ENCODE measurements at places on chromosomes 13 and 19.
A peak's percentile ranks its signal among the peaks of the same experiment; 100 is the strongest.

GRCh38 chr19:1896508-1896907 is 8.7 kb upstream of the ADAT3 start:
- peak; percentile 30 for DNase-seq

GRCh38 chr13:82654861-82655855 is 1227.1 kb downstream of the SLITRK1 start:
- no peak for DNase-seq

DNA sequence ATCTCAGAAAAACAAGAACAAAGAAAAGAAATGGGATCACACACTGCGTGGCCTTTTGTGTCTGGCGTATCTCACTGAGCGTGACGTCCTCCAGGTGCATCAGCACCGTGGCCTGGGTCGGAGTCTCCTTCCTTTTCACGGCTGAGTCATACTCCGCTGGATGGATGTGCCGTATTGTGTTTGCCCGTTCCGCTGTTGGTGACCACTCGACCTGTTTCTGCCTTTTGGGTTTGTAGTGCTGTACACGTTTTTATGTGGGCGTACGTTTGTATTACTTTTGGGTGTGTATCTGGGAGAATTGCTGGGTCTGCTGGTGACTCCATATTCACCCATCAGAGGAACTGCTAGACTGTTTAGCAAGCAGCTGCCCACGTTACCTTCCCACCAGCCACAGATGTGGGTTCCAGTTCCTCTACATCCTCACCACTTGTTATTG is 11.4 kb downstream of the ARID3A start:
- DNase-seq = peak; percentile 96

DNA sequence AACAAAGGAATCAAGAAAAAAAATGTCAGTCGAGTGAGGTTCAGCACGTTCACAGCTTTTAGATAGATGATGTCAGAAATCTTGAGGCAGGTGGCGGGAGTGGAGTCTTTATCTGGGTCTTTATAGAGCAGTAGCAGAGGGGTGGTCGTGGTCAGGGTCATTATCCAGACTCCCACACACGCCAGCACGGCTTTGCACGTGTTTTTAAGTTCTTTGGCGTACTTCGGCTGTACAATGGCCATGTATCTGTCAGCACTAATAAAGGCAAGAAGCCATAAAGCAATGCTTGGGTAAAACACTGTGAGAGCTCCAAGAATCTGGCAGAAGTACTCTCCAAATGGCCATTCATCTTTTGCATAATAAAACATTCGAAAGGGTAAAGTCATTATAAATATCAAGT is 2.9 kb downstream of the GPR18 start:
- no peak for DNase-seq

GRCh38 chr19:45368737-45369340 is 1.5 kb downstream of the ERCC2 start:
- DNase-seq = no peak

DNA sequence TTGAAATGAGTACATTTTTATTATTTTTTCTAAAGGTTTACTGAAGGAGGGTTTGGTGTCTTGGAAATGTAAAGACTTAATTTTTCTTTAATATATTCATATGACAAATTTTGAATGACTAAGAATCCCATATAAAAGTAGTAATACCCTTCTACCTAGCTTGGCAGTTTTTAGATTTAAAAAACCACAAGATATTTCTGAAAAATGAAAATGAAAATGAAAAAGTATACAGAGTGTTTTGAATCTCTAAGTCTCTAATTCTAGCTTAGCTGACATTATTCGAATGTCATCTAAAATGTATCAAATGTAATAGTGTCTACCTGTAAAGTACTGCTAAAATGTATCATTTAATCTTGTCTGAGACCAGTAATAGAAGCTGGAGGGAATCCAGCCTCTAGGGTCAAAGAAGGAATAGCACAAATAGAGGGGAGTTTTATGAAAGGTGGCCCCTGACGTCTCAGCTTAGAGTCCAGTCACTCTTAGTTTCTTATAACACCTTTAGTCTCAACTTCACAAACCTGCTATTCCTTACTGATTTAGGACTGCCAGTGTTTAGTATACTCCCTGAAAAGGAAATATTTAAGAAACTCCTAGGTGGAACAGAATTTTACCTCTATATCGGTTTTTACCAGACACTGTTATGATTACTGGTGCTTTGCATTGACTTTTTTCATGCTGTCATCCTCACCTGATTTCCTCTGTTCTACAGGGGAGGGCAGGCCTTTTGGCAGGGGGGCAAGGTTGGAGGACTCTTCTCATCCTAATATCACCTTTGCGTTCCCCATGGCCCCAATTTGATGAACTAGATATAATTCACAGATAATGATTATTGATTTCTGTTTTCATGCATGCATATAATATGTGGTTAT is 16.2 kb upstream of the MIR17HG start:
- DNase-seq = no peak

- no peak for DNase-seq
These were observed 88.1 kb downstream of the STOML3 start for GRCh38 chr13:38902551-38902950.

DNA sequence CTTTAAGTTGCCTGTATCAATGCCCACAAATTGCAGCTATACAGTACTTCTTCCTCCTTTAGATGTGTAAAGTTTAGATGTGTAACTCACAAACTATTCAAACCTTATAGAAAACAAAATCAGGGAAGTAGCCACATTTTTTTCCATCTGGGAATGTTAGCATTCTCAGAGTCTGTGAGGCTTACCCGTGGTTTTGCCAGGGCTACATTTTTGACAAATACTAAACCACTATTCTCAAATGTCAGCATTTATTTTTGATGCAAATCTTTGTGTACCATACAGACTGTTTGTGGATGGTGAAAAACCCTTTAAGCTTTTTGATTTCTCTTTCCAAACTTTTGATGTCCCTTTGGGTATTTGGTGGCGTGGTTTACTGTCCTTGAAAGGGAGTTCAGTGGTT is 216.4 kb downstream of the POSTN start:
- DNase-seq = no peak

- no peak for DNase-seq
These were observed 22.2 kb downstream of the GPR42 start for GRCh38 chr19:35392742-35393715.

DNA sequence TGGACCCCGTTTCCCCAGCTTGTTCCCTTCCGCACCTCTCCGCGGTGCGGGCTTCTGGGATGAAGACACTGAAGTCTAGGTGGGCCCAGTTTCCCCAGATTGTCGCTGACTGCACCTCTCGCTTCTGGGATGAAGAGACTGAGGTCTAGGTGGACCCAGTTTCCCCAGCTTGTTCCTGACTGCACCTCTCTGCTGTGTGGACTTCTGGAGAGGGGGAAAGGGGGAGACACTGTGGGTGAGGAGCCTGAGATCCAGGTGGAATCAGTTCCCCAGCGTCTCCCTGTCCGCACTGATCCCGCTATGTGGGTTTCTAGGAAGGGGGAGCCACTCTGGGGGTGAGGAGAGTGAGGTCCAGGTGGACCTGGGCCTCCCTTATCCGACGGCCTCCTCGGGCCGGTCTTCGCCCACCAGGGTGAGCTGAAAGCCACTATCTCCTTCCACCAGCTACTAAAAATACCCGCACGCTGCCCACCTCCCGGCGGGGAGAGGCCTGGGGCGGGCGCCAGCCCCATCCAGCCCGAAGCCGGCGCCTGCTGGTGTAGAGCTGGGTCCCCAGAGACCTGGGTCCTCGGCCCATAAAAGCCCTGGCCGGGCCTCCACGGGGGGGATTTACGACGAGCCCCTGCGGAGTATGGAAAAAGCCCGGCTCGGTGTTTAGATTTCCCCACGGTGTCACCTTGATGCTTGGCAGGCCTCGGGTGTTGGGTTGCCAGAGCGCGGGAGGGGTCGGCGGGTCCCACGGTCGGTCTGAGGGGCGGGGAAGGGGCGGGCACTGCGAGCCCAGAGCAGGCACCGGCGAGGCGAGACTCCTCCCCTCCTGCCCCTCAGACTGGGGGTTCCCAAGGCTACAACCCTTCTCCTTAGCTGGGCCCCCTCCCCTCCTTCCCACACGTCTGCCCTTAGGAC is 10.6 kb downstream of the FUT6 start:
- no peak for DNase-seq

DNA sequence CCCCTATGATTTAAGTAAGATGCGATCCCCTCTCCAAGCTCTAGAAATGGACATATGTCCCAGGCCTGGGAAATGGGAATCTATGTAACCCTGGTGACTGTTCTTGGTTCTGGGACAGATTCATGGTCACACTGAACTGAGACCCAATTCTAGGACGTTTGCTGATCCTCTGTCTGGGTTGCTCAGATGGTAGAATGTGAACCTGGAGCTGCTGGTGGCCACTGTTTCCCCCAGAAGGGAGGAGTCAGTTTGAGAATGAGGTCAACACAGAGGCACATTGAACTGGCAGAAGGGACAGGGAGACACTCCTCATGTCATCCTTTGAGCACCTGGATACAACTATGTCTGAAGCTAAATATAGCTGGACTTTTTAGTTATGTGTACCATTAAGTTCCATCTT is 29.1 kb downstream of the FAM187B start:
- no peak for DNase-seq

- DNase-seq = no peak
These were observed 825.6 kb downstream of the SLITRK6 start for GRCh38 chr13:84973661-84974060.

- DNase-seq = peak; percentile 67
These were observed 55.4 kb downstream of the SACS start for GRCh38 chr13:23377983-23378632.

GRCh38 chr19:36128392-36128736 is 11.5 kb upstream of the CAPNS1 start:
- peak; percentile 65 for DNase-seq

DNA sequence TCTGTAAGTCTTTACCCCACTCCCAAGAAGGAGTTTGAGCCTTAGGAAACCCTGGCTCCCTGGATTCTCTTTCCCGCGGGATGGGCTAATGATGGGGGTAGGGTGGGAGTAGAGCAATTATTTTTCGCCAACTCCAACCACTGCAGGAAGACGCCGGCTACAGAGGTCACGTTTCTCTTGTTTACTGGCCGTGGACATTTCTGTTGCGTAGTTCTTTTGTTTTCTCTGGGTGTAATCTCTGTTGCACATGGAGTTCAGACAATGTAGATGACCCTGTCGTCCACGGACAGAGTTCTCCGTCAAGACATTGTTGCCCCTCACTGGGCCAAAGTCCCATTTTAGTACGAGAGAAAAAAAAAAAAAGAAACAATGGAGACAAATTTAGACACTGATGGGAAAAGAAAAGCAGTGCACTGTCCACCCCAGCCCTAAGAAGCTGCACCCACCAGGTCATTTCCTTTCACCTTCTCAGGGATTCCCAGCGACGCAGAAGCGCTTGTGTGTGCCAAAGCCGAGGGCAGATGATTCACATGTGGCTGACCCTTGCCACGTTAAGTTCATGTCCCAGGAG is 133.9 kb upstream of the ARGLU1 start:
- DNase-seq = no peak

- DNase-seq = no peak
These were observed at the start of gene FXYD3 for GRCh38 chr19:35115177-35115951. TSS of gene FXYD3 (plus strand) at chr19:35115823. CDS start at chr19:35119377, 3,554 bp downstream.

GRCh38 chr13:106738186-106738678 is 170.3 kb upstream of the ARGLU1 start:
- DNase-seq = no peak

DNA sequence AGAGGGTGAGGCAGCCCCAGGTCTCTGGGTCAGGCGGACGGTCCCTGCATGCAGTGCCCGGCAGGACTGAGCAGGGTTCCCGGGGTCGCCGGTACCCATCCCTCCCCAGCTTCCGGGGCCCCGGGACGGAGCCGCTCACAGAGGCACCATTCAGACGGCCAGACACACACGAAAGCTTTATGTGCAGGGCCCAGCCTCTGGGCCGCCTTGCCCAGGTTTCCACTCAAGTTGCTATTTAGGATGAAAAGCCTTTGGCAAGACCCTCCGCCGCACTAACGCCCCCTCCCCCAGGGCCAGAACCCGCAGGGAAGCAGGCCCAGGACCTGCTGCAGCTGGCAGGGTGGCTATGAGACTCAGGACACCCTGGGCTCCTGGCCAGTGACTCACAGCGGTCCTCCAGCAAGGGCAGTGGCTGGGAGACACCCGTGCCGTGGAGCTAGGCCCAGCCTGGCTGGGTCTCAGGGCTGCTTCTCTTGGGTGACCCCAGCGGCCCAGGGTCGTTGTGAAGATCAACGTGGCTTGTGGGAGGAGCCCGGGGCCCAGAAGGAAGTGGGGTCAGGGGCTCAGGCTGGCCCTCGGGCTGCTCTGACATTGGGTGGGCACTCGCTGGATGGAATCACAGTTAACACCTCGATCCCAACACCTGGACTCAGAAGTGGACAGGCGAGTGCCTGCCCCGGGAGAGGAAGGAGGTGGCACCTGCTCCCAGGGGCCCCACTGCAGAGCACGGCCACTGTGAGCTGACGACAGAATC is 4.8 kb downstream of the C19orf25 start:
- DNase-seq = no peak

GRCh38 chr19:38304866-38305429 is 897 bp downstream of the C19orf33 start:
- DNase-seq = no peak

- no peak for DNase-seq
These were observed 77.4 kb upstream of the RNF113B start for GRCh38 chr13:98254513-98254912.

DNA sequence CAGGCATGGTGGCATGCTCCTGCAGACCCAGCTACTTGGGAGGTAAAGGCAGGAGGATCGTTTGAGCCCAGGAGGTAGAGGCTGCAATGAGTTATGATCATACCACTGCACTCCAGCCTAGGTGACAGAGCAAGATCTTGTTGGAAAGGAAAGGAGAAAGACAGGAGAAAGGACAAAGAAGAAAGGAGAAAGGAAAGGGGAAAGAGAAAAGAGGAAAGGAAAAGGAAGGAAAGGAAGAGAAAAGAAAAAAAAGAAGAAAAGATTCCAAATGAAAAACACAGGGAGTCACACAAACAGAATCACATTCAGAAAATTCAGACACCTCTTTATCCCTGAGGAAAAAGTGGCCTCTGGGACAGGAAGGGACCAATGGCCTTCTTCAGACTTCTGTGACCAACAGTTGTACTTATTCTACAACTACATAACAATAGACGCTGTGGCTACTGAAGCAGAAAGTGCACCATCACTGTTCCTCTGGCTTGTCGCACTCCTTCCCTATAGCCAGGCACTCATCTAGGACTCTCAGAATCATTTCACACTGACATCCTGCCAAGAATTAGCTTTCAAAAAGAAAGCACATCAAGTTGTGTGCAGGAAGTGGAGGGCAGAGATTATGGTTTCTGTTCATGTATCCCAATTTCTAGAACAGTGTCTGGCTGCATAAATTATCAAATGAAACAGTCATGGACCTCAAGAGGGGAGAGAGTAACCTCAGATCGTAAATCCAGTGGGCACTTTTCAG is 5.9 kb downstream of the MTMR6 start:
- peak; percentile 36 for DNase-seq

DNA sequence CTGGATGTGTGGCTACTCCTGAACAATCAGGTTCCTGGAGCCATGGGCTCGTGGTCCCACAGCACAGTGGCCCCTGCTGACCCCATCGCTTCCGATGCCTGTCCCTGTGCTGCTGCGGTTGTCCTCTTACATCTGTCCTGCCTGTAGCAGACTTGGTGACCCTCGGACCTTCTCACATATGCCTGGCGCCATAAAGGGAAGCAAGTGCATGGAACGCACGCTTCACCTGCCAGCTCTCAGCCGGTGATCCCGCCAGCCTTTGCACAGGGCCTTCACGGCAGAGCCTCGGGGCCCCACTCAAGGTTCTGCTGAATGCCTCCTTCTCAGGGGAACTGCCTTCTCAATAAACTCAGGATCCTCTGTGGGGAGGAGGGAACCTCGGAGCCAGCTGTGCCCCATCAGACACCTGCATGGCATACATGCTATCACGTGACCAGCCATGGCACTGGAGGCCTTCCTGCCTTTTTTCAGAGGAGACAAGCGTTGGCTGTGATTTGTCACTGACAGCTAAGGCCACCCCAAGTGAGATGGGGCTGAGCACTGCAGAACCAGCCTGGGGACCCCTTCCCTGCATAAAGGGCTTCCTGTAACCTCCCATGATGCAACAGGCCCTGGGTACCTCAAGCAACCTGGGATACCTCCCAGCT is 24.3 kb downstream of the PEPD start:
- no peak for DNase-seq
